ENCODE measurements at places on chromosomes 11 and 22. TPM values are rescaled to one million over a fixed set of nuclear protein-coding genes. Genes with fewer than 3 reads are reported as not detected.

The HEPHL1 gene
- not detected for total RNA-seq

The PPARA gene
- 12.5 TPM for total RNA-seq

The MAFF gene
- 96.3 TPM for total RNA-seq

The P2RY2 gene
- 1.2 TPM for total RNA-seq

GRCh38 chr11:70524096-70524922 is 126.0 kb downstream of the CTTN start:
- no peak for DNase-seq

DNA sequence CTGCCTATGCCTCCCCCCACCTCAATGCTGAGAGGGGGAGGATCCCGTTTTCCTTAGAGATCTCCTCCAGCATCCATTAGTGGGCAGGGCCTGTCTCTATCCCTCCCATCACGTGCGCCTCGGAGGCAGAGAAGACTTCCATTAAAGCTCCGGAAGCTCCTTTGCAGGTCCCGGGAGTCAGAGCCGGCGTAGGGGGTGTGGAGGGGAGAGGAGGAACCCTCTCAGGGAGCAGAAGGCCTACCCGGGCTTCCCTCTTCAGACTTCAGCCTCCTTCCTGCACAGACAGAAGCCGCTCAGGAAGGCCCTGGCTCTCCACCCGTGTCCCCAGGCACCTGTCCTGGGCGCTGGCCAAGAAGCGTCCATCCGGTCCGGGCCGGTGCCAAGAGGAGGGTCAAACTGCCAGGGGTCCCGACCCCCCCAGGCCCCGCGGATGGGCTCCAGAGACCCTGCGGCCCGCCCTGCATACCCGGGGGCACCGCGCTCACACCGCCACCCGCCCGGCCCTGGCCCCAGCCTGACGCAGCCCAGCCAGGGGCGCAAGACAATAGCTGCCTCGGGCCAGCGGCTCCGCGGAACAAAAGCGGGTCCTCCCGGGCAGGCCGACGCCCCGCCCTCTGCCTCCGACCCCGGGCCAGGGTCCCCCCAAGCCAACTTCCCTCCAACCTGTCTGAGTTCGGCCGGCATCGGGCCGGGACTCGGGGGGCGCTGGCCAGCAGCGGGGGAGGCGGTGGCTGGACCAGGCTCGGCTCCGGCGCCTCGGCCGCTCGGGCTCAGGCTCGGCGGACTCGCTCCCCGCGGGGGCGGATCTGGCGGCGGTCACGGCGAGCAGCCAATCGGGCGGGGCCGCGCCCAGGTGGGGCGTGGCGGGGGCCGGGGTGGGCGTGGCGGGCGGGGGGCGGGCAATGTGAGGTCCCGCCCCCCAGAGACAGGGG is 29.9 kb downstream of the ARVCF start:
- DNase-seq: peak; percentile 87
